NCI-H526 (cell line): ENCODE measurements at places on chromosomes 11 and 22.

- DNase-seq = no peak
These were observed 358.4 kb downstream of the CTTN start for GRCh38 chr11:70756756-70757155.

DNA sequence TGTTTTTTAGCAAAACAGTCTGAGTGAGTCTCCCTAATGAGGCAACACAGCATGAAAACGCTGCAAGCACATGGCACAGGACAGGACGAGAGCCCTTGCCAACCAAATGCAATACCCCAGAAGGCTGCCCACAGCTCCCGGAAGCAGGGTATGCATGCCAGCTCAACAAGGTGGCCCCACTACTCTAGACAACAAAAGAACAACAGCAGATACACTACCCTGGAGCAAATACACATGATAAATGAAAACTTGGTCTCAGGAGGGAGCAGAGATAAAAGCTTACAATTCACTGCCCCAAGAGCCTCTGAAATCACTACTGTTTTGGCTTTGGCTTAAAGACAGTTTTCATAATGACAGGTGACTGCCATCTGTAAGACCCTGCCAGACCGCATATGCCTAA is 785.4 kb upstream of the API5 start:
- no peak for DNase-seq

GRCh38 chr22:32880893-32881596 is 79.5 kb downstream of the TIMP3 start:
- peak; percentile 40 for DNase-seq

DNA sequence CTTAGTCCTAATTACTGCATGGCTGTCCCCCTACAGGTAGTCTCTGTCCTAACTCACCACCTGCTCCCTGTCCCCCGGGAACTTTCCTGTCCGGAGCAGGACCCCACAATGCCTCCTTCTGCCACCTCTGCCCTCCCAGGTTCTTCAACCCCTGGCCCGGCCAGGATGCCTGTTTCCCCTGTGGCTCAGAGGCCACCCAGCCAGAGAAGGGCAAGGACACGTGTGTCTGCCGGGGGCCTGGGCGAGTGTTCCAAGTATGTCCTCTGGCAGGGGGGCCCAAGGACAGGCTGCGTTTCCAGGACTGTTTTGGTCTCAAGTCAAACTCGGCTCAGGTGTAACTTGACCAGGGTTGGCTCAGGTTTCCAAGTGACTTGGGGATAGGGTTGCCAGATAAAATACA is 63.8 kb downstream of the BTG4 start:
- DNase-seq = no peak

DNA sequence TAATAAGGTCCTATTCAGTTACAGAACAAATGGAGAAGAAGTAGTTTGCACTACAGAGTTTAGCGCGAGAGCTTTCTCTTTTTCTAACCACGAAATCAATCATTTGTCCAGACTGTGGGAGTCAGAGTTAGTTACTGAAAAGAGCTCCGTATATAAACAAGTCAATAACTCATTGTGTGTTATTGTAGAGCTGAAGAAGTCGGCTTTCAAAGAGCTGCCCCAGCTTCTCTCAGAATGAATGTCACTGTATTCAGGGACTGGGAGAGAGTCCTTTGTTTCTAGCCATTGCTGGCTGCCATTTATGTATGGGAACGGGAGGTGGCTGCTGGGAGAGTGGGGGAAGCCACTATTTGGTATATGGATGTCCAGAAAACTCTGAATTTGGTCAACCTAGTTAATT is 227.8 kb downstream of the DCDC1 start:
- DNase-seq = no peak

DNA sequence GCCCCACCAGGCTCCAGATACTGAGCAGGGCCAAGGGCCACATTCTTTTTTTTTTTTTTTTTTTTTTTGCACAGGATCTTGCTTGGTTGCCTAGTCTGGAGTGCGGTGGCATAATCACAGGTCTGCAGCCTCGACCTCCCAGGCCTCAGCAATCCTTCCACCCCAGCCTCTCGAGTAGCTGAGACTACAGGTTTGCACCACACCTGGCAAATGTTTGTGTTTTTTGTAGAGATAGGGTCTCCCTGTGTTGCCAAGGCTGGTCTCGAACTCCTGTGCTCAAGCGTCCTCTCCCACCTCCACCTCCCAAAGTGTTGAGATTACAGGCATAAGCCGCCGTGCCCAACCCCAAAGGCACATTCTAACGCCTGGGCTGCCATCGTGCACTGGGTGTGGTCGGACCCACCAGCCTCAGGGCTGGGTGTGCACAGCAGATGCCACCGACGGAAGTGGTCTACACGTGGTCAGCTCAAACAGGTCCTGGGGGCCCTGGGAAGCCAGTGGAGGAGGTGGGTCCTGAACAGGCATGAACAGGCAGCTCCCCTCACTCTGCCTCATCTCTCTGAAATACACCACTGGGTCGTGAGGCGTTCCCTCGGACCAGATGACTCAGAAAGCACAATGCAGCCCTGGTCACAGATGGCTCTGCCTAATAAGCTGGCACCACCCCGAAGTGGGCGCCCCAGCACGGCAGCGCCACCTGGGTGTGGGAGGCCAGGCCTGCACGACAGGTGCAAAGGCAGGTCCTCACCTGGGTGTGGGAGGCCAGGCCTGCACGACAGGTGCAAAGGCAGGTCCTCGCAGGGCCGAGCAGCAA is 5.1 kb upstream of the B4GALNT4 start:
- DNase-seq = peak; percentile 84

GRCh38 chr11:70327717-70328116 is 57.2 kb downstream of the PPFIA1 start:
- no peak for DNase-seq

DNA sequence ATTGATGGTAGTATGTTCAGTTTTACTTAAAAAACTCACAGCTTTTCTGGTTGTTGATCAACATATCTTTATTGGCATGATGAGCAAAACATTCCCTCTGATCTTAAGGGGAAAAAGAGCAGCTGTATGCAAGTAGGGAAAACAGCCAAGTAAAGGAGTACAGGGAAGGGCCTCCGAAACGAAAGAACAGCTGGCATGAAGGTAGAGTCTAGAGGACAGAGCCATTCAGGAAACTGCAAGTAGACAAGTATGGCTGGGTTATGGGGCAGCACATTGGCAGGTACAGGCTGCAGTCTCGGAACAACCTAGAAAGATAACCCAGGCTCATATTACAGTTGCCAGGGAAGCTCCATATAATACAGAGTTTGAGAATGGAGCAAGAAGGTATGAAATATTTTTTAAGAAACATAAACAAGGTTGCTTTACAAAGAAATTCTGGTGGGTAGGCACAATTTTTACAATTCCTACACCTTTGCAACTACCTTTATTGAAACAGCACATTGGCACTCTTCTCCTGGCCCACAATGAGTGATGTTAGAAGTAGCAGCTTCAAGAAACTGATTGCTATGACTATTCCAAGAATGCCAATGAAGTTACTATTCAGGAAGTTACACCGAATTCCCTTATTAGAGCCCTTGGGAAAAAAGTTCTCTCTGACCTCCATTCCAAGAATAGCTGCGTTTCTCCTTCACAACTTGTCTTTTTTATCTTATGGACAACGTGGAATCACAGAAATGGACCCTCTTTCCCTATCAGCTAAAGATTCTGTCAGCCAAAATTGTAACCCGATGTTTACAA is 45.2 kb downstream of the LGR4 start:
- DNase-seq = peak; percentile 43

DNA sequence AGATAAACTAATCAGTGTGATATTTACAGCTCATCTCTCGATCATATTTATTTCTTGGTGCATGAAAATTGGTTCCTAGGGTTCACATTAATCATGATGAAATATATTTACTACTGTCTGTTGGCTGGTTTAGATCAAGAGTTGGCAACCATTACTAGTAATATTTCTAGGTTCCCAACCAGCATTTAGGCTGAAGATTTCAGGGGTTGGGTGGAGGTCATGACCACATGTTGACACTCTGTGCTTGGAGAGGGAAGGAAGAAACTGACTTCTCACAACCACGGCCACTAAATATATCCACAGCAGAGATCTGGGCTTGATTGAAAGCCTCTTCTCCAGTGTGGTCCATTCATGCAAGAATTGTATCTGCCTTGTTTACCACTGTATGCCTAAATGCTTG is 87.9 kb downstream of the ALX4 start:
- DNase-seq = no peak

- DNase-seq = no peak
These were observed 3.1 kb downstream of the RELT start for GRCh38 chr11:73379189-73379880.

DNA sequence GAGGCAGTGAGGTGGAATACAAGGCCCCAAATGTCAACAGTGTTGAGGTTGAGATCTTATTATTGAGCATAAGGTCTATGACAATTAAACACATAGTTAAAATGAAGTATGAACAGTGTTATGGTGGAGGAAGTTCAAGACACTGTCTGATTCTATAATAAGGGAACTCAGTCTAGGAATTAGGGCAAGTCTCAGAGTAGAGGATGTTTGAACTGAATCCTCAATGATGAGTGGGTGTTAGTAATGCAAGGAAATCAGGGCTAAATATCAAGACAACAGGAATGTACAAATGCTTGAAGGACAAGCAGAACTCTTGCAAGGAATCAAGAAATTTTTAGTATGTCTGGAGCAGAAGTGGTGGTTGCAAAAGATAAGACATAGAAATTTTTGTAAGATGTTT is 53.0 kb downstream of the CWC15 start:
- no peak for DNase-seq
